ENCODE measurements at places on chromosomes 4 and X. TPM values are rescaled to one million over a fixed set of nuclear protein-coding genes. Genes with fewer than 3 reads are reported as not detected.

DNA sequence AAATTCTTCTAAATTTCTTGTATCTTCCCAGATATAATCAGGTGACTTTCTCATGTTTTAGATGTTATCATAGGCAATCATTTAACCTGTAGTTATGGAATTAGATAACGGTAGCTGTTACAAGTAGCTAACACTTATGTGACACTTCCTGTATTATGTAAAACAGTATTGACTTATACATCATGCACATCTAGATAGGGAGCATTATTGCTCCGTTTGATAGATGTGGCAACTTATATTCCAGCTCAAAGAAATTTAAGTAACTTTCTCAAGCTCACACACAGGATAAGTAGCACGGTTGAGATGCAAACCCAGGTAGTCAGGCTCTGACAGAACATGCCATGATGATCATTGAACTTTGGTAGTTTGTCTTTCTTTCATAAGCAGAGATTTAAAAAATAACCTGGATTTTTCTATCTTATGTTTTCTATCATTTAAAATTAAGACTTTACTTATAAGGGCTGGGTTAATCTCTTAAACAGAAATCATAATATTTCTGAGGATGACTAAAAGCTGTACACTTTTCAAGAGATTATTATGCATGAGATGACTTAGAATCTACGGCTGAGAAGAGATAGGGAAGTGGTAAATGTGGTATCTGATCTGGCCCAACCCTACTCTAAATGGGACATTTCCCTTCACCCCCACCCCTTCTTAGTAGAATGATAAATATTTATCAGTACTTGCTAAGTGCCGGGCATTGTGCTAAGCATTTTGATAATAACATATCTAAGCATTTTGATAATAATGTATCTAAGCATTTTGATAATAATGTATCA is 69.1 kb upstream of the HPGD start:
- DNase-seq = no peak

SLC26A1 gene
- polyA plus RNA-seq = 0.27 TPM

- DNase-seq = no peak
Observed at GRCh38 chrX:35339796-35340195, 397.2 kb downstream of the FAM47B start.

DNA sequence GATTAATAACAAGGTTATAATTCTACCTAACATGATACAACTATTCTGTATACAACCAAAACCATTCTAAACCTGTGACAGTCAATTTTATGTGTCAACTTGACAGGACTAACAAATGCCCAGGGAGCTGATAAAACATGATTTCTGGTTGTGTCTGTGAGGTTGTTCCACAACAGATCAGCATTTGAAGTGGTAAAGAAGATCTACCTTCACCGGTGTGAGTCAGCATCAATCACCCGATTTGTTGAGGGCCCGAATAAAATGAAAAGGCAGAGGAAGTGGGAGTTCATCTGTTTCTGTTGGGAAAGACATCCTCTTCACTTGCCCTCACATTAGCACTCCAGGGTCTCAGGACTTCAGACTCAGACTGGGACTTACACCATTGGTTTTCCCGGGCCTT is 187.9 kb downstream of the MAB21L2 start:
- DNase-seq = no peak

GRCh38 chr4:19472666-19473065 is 779.0 kb upstream of the SLIT2 start:
- no peak for DNase-seq

- DNase-seq = no peak
Observed at GRCh38 chrX:43753637-43754036, 97.5 kb downstream of the MAOA start.

WAS gene
- polyA plus RNA-seq = 1.8 TPM

DNA sequence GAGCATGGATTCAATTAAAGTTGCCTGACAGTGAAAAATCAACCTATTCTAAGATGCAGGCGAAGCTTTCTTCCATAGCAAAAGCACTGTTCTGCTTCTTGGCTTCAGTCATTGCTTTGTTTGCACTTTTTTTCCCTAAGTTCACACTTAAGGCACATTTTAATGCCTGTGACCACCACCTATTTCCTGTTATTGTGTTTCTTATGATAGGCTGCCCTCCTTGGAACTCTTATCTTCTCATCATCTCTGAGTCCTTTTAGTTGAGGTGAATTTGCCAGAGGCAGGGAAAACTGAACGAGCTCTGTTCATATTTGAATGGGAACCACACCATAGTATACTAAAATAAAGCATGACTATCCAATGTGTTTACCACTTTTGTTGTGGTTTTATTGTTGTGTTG is 119.8 kb downstream of the SPCS3 start:
- no peak for DNase-seq

DNA sequence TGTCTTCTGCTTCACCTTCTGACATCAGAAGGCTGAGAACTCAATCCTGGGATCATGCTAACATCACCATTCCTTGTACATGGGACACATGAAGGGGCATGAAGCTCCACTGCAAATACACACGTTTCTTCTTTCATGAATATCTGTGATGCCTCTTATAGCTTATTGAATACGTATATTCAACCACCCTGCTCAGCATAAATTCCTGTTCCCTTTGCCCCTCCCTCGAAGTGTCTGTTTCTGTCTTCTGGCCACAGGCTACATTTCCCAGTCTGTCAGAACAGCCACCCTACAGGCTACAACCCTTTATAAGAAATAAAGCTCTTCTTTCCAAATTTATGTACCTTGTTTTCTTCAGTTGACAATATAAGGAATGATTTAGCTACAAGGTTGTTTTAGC is 201.3 kb upstream of the STS start:
- no peak for DNase-seq

DNA sequence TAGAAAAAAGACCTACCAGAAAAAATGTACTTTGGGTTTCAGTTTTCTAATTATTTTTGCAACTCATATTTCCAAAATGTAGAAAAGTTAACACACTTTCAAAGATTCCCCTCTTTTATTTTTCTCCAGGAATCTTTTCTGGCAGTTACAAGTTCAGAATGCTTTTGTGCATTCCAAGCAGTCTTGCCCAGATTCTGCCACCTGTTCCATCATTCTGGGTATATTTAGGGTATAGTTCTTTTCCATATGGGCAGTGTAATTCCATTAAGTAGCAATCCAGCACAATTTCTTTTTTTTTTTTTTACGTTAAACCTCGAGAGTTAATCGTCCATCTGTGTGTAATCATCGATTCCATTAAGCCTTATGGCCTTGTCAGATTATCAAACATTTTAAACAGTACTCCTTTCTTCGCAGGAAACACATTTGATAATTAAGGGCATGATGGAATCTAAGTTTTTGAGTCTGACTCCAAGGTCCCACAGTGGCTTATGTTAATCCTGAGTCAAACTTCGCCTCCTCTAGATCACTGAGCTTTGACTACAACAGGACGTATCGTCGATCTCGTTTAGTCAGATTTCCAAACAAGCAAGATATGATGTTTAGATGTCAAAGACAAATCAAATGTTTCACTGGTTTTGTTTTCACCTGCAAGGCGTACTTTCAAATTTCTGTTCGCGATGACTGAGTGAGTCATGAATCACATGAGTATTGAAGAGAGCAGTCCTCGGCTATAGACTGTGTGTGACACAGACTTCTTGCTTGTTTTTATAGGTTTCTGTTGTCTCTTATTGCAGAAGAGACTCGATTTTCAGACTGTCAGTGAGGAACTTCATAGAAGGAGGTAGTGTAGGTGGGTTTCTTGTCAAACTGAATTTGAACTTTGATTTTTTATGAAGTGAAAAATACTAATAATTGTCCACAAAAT is 118.9 kb upstream of the GK2 start:
- no peak for DNase-seq

DNA sequence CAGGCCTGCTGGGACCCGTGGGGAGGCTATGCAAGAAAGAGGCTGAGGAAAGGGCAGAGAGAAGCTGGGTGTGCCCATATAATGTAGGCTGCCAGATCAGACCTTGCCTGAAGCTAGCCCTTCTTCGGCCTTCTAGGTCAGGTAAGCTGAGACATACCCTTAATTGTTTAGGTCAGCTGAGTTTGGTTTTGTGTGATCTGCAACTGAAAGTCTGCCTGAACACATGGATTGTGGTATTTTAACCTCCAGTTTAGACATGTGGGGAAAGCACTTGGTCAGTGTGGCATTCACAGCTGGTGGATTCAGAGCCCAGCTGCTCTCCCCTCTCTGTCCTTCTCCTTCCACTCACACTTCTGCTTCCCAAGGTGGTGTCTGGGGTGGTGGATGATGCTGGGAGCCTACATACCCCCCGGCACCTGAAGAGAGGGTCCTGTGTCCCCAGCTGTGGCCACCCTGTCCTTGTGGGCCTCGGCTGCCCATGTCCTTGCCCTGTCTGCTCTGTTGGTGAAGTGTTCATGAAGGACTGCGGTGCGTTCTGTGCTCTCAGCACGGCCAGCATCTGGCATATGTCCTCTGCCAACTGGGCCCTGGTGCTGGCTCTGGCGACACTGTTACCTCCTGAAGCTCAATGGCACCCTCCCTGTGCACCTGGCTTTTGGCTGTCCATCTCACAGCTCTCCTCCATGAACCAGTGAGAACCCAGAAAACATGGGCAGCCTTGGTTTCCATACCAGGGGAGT is 82.1 kb downstream of the NAT8L start:
- no peak for DNase-seq

DNA sequence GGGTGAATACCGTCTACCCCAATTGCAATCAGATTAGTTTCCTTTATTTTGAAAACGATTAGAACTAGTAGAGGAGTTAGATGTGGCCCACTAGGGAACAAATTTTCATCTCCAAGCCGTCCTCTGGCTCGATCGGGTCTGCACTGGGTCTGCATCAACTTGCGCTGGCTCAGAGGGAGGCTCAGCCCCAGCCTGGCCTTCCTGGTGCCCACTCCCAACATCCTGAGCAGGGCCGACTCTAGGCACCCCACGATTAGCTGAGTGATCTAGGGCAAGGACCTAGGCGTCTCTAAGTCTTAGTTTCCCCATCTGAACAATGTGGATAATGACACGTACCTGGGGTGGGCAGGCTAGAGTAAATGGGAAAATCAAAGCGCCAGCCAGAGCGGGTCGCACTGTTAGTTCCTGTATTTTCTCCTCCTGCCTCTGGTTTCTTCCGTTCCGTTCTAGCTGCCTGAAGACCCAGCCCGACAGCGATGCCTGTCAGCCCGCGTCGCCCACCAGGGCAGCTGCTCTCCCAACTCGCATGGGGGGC is 7.7 kb upstream of the HAND2 start:
- DNase-seq = no peak

- no peak for DNase-seq
Observed at GRCh38 chrX:16819634-16820033, 33.4 kb downstream of the TXLNG start.

SLIT2 gene
- 1.2 TPM for polyA plus RNA-seq

DNA sequence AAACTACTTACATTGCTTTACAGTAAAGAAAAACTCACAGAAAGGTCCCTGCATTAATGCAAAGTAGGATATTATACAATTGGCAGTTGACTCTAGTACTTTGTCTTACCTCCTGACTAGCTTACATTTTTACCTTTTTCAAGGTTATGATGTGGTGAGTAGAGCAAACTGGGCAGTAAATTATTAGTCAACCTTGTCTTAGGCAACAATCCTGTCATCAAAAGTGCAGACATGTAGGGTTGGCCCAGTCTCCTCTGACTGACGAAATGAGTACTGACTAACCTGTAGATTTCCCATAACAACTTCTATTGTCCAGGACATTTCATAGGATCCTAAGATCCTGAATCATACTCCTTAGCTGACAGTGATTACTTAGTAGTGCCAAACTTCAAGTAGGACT is 142.0 kb upstream of the NUDT6 start:
- DNase-seq = no peak

DNA sequence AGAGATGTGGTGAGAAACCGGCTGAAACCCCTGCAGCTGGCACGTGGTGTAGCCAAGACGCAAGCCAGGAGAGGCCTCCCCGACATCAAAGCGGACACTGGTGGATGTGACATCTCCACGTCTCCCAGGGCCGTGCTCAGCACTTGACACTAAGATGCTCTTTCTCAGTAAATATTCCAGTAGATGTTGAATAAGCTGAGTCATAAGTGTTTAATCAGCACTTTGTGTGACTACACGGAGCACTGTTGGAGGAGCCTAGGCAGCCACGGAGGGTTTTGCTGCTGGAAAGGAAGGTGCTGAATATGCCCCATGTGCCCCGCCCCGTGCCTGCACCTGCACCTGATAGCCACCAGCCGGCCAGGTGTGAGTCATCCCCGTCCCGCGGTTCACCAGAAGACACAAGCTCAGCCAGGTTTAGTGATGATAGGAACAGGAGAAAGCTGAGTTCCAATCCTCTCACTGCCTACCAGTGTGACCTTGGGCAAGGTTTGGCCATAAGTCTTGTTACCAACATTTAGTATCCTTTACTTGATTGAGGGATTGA is 29.0 kb upstream of the C4orf50 start:
- DNase-seq = no peak

DNA sequence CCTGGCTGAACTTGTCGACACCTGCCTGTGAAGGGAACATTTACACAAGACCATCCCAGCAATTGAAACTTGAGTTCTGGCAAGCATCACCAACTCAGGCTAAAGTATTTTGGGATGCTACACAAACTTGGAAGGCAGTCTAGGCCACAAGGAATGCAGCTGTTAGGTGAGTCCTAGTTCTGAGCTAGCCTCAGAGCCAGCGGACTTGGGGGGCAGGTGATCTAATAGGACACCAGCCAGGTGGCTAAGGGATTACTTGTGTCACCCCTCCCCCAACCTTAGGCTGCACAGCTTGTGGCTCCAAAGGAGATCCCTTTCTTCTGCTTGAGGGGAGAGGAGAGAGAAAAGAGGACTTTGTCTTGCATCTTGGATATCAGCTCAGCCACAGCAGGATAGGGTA is 62.3 kb upstream of the DKK2 start:
- no peak for DNase-seq

GRCh38 chrX:34350561-34351335 is 218.6 kb upstream of the FAM47A start:
- DNase-seq = no peak

GRCh38 chr4:168621806-168622589 is 125.1 kb downstream of the PALLD start:
- no peak for DNase-seq

DNA sequence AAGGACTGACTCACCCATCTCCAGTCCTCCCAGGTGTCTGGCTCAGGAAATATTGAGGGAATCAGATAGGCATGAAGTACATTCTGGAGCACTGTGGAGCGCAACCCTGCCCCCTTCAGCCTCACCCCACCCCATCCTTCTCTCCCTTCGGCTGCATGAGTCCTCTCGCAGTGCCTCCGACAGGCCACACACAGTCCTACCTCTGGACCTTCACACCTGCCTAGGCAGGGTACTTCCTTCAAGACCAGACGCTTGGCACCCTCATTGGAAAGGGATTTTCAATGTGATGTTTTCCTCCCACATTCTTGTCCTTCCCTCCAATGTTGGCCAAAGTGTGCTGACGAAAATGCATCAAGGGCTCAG is 26.8 kb upstream of the PPP2R2C start:
- no peak for DNase-seq

DNA sequence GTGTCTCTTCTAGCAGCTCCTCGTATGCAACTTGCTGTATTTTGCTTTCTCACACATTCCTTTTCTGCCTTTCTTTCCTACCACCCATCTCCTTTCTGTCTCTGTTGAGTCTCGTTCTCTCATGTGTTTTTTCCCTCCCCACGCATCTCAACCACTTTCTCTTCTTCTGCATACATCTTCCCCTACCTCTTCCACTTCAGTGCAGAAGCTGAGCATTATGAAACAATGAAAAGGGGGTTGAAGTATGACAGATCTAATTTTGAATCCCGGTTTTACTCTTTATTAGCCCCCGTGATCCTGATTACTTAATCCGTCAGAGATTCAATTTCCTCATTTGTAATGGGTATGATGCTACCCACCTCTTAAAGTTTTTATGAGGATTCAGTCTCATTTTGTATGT is 7.3 kb downstream of the FAM241A start:
- DNase-seq = no peak
